H1 (cell line): ENCODE measurements at places on chromosomes 13 and 19.

GRCh38 chr13:35630551-35631275, 154.2 kb upstream of the MAB21L1 start:
- H3K27ac ChIP-seq: no peak overlapping the region
- no peaks in the 10 kb centered on the region; the same call in 1 of the 2 replicates for H3K4me1 ChIP-seq
- H3K4me3 ChIP-seq: no peak overlapping the region

- no peak for DNase-seq
- H3K27me3 ChIP-seq: no peaks in the 10 kb centered on the region
- no peaks in the 10 kb centered on the region for H3K36me3 ChIP-seq
These were observed 66.3 kb upstream of the RFXAP start for GRCh38 chr13:36752673-36753072.

DNA sequence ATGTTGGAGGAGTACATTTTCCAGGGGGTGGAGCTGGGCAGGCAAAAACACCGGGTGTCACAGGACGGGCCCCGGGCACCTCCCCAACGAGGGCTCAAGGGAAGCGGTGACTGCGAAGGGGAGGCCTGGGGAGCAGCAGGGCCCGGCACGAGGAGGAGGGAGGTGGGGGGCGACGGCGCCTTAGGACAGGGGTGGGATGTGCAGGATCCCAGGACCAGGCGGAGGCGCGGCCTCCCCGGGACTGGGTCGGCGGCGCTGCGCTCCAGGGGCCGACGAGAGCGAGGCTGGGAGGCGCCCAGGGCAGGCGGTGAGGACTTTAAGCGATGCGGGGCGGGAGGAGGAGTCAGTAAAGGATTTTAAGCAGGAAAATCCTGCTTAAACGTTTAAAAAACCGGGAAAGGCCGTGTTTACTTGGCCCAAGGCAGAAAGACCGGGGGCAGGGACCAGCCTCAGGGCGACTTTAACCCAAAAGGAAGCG, 427 bp downstream of the ZNF160 start:
- H3K27me3 ChIP-seq: no peaks in the 10 kb centered on the region
- H3K4me1 ChIP-seq: peaks cover 2% of the 10 kb centered on the region; the same call in 1 of the 2 replicates
- no peaks in the 10 kb centered on the region for H3K36me3 ChIP-seq
- no peak for DNase-seq
- H3K27ac ChIP-seq: peak overlapping the region; percentile 85

DNA sequence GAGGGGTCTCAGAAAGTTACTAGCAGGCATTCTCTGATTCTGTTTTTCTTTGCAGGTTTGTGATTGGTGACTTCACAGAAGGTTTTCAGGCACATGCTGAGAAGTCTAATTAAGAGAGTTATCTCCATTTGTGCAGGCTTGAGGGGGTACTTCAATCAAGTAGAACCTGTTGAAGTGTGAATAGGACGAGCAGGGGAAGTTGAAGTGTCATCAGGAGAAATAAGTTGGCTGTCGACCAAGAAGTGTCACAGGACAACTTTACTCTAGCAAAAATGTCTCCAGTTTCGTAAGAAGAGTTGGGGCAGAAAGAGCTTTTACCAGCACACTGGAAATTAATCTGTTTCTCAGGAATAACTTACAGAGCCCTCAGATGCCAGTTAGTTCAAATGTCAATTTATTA, 576.5 kb upstream of the SLITRK5 start:
- no peak overlapping the region for H3K27ac ChIP-seq
- H3K27me3 ChIP-seq: no peaks in the 10 kb centered on the region
- no peak overlapping the region for H3K4me3 ChIP-seq
- DNase-seq: no peak

DNA sequence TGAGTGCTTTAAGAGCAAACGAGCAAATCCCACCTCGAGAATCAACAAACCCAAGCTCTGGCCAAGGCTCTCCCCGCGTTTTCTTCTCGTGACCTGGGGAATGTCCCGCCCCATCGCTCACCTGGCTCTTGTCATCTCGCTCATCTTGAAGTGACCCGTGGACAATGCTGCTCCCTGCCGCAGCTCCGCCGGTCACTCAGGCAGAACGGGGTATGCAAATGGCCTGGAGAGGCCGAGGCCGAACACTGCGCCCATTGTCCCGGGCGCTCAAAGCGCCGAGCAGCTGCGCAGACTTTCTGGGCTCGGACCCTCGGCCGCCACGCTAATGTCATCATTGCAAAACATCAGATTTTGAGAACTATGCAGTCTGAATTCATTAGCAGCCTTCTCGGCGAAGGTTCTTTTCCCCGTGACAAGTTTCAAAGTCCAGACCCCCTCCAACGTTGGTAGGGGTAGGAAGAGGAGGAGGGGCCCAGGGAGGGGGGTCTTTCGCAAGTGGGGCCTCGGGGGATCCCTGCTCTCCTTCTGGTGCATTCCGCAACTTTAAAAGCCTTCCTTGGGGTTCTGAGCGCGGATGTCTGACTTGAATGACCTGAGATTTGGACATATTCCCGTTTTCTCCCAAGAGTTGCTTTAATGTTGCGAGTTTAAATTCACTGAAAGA, 39.7 kb downstream of the SOX1 start:
- H3K27ac ChIP-seq: no peak overlapping the region
- H3K4me3 ChIP-seq: peak overlapping the region; percentile 62
- no peak for DNase-seq
- H3K36me3 ChIP-seq: no peaks in the 10 kb centered on the region

GRCh38 chr19:46659151-46660007, 1.6 kb downstream of the DACT3 start:
- H3K4me1 ChIP-seq: peaks cover 17% of the 10 kb centered on the region
- H3K4me3 ChIP-seq: peak overlapping the region; percentile 71
- peaks cover 17% of the 10 kb centered on the region; the same call in 1 of the 2 replicates for H3K27me3 ChIP-seq

GRCh38 chr13:97798836-97799235, 154.6 kb upstream of the IPO5 start:
- no peak for DNase-seq
- no peaks in the 10 kb centered on the region for H3K36me3 ChIP-seq
- H3K27me3 ChIP-seq: no peaks in the 10 kb centered on the region
- no peaks in the 10 kb centered on the region for H3K4me1 ChIP-seq
- H3K27ac ChIP-seq: no peak overlapping the region

GRCh38 chr19:39160523-39160861, 34.9 kb downstream of the PAK4 start:
- H3K4me1 ChIP-seq: peaks cover 4% of the 10 kb centered on the region
- no peak for DNase-seq
- no peaks in the 10 kb centered on the region for H3K36me3 ChIP-seq

DNA sequence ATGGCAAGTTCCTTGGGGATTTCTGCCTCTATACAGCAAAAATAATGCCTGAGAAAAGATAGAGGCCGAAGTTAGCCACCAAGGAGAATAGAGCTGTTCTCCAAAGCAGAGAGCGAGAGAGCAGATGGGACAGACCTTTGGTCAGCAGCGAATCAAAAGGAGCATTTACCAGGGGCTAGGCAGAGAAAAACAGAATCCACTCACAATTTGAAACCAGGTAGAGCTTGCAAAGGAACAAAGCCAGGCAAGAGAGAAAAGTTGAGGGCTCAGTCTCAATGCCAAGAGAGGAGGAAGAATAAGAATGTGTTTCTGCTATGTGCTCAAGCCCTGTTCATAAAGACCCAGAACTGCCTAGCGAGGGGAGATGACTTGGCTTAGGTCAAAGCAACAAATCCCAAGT, 112.8 kb downstream of the DCT start:
- H3K4me1 ChIP-seq: no peaks in the 10 kb centered on the region
- H3K27me3 ChIP-seq: no peaks in the 10 kb centered on the region
- H3K27ac ChIP-seq: no peak overlapping the region
- no peak overlapping the region for H3K4me3 ChIP-seq
- no peak for DNase-seq

DNA sequence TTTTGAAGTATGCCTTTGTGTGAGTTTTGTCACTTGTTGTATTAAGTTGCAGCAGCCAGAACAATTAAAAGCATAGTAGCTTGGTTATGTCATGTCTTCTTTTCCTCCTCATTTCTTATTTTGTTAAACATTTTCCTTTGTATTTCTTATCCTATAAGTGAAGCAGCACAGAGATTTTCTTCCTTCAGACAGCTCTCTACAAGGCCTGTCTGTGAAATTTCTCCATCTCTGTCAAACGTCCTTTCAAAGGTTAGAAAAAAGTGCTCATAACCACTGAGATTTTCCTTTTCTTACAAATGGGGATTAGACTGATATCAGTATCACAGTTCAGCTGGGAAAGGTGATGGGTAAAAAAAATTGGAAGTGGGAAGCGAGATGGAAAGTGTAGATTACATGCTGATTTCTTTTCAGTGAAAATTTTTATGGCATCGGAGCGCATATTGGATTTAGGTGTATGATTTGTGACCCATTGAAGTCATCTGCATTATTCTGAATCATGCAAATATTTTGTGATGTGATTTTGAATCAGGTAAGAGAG, 71.7 kb downstream of the GPC5 start:
- H3K27me3 ChIP-seq: no peaks in the 10 kb centered on the region
- no peaks in the 10 kb centered on the region for H3K4me1 ChIP-seq
- no peak overlapping the region for H3K4me3 ChIP-seq
- no peaks in the 10 kb centered on the region for H3K36me3 ChIP-seq

DNA sequence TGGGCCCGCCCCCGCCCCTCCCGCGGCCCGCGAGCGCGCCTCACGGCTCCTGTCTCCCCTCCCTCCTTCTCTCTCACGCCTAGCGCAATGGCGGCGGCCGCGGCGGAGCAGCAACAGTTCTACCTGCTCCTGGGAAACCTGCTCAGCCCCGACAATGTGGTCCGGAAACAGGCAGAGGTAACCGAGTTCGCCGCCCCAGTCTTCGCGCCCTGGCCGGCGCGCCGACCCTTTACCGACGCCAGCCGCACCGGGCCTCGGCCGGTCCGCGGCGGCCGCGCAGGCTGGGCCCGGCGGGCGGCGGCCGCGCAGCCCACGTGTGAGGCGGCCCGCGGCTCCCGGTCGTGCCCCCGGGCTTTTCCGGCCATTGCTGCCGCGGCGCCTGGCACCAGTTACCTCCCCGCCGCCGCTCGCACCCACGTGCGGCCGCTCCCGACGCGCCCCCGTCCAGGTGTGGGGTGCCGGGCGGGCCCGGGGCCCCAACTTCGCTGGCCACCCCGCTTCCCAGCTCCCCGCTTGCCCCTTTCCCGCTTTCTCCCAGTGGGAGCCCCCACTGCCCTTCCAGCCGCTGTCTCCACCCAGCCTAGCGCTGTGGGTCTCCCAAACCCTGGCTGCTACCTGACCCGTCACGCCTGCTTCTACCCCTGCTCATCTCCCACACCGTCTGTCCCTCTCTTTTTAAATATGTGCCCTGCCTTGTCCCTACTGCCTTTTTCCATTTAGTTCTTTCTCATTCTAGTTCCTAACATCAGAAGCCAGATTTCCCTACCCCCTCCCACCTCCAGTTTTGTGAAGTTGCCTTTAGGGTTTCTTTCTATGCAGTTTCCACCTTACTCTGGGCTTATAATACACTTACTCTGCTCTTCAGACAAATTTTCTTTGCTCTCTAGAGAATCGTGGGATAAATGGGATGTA, 23.4 kb downstream of the IPO5 start:
- peaks cover 3% of the 10 kb centered on the region; the same call in 1 of the 2 replicates for H3K4me1 ChIP-seq
- H3K36me3 ChIP-seq: peaks cover 5% of the 10 kb centered on the region
- H3K4me3 ChIP-seq: peak overlapping the region; percentile 94
- peak; percentile 51 for DNase-seq
- H3K27ac ChIP-seq: peak overlapping the region; percentile 88; the same call in 1 of the 2 replicates

- no peak overlapping the region for H3K27ac ChIP-seq
- H3K36me3 ChIP-seq: no peaks in the 10 kb centered on the region
- no peaks in the 10 kb centered on the region for H3K4me1 ChIP-seq
- no peak for DNase-seq
- no peak overlapping the region for H3K4me3 ChIP-seq
These were observed 197.1 kb downstream of the VWA8 start for GRCh38 chr13:41763782-41764181.

- H3K27me3 ChIP-seq: no peaks in the 10 kb centered on the region
- no peak overlapping the region for H3K4me3 ChIP-seq
- H3K27ac ChIP-seq: no peak overlapping the region
- no peaks in the 10 kb centered on the region for H3K36me3 ChIP-seq
These were observed 184.6 kb upstream of the NBEA start for GRCh38 chr13:34757441-34757840.

GRCh38 chr13:59531571-59532091, 632.1 kb downstream of the DIAPH3 start:
- no peaks in the 10 kb centered on the region for H3K27me3 ChIP-seq
- H3K36me3 ChIP-seq: no peaks in the 10 kb centered on the region

- DNase-seq: no peak
- peaks cover 45% of the 10 kb centered on the region for H3K36me3 ChIP-seq
- H3K27ac ChIP-seq: no peak overlapping the region
- H3K4me3 ChIP-seq: no peak overlapping the region
- H3K4me1 ChIP-seq: no peaks in the 10 kb centered on the region
- H3K27me3 ChIP-seq: no peaks in the 10 kb centered on the region
These were observed 64.6 kb downstream of the SLC7A1 start for GRCh38 chr13:29530901-29531300.

GRCh38 chr13:112443995-112444311, 67.8 kb downstream of the SPACA7 start:
- peak; percentile 98 for DNase-seq
- H3K27ac ChIP-seq: no peak overlapping the region
- H3K4me3 ChIP-seq: no peak overlapping the region
- H3K27me3 ChIP-seq: peaks cover 3% of the 10 kb centered on the region

GRCh38 chr19:18344582-18344950, 4.2 kb downstream of the PGPEP1 start:
- no peak overlapping the region for H3K27ac ChIP-seq
- peaks cover 8% of the 10 kb centered on the region for H3K4me1 ChIP-seq
- H3K27me3 ChIP-seq: no peaks in the 10 kb centered on the region
- H3K36me3 ChIP-seq: no peaks in the 10 kb centered on the region
- DNase-seq: no peak

GRCh38 chr19:3625996-3626472, 556 bp downstream of the CACTIN start:
- H3K36me3 ChIP-seq: peaks cover 2% of the 10 kb centered on the region; the same call in 1 of the 2 replicates
- H3K27me3 ChIP-seq: no peaks in the 10 kb centered on the region
- peak overlapping the region; percentile 100; the same call in 1 of the 2 replicates for H3K27ac ChIP-seq
- no peak for DNase-seq
- peak overlapping the region; percentile 100 for H3K4me3 ChIP-seq

GRCh38 chr19:6126335-6126974, 9.0 kb upstream of the ACSBG2 start:
- DNase-seq: no peak
- H3K27me3 ChIP-seq: no peaks in the 10 kb centered on the region; the same call in 1 of the 2 replicates
- H3K36me3 ChIP-seq: no peaks in the 10 kb centered on the region
- H3K4me1 ChIP-seq: no peaks in the 10 kb centered on the region
- H3K27ac ChIP-seq: no peak overlapping the region

DNA sequence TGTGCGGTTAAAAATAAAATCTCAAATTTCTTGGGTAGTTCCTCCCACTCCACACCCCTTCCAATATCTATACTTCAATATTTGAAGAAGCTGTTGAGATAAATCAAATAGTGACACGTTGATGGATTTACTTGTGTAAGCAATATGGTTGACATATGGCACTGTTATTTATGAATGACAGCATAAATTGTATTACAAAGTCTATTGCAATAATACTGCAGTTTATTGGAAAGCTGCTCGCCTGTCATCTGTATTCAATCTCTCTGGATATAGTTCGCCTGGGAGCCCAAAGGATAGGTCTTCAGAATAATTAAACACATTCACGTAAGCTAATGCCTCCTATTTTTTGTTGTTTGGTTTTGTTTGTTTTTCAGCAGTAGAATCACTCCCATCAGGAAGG, 5.0 kb upstream of the ZIC5 start:
- H3K27ac ChIP-seq: no peak overlapping the region
- H3K4me1 ChIP-seq: peaks cover 25% of the 10 kb centered on the region
- no peak overlapping the region for H3K4me3 ChIP-seq
- peak; percentile 19 for DNase-seq

GRCh38 chr13:84500016-84500415, 617.7 kb upstream of the SLITRK1 start:
- no peaks in the 10 kb centered on the region for H3K27me3 ChIP-seq
- H3K4me3 ChIP-seq: no peak overlapping the region
- no peaks in the 10 kb centered on the region for H3K36me3 ChIP-seq
- no peaks in the 10 kb centered on the region for H3K4me1 ChIP-seq

- H3K27ac ChIP-seq: no peak overlapping the region
- peaks cover 17% of the 10 kb centered on the region for H3K4me1 ChIP-seq
- peaks cover 12% of the 10 kb centered on the region; the same call in 1 of the 2 replicates for H3K27me3 ChIP-seq
- H3K4me3 ChIP-seq: no peak overlapping the region
- no peaks in the 10 kb centered on the region for H3K36me3 ChIP-seq
These were observed 93.3 kb upstream of the UBL3 start for GRCh38 chr13:29943686-29944085.
